ENCODE measurements at places on chromosomes 1 and 21.

GRCh38 chr1:41353744-41354143, 7.5 kb upstream of the FOXO6 start:
- no peak for DNase-seq

DNA sequence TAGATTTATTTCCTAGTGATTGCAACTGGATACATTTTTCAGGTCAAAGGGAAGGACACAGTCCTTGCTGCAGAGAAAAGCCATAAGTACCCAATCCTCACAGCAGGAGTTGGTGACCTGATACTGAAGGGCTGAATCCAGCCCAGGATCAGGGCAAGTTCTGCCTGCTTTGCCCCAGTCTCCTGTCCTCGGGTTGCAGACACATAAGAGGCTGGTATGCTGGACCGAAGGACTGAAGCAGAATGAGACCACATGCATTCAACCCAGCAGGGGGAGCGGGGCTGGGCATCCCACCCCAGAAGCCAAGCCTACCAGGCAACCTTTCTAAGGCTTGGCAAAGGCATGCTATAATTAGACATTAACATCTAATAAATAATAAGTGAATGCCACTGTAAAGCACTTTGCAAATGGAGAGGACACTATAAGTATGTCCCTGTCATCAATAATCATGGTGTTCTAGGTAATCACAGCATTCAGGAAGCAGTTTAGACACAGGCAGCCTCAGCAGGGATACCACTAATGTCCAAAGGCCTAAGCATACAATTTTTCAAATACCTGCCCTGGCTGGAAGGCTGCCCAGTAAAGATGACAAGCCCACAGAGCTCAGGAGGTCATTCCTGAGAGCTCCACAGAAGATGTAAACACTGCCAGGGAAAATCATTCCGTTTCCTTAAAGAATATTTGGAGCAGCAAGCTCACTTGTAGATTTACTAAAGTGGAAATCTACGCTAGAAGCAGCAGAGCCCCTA, 47.6 kb downstream of the KRTAP19-8 start:
- no peak for DNase-seq

- no peak for DNase-seq
Observed at GRCh38 chr1:115668579-115668978, 26.8 kb downstream of the VANGL1 start.

- no peak for DNase-seq
Observed at GRCh38 chr1:70384542-70384941, 26.5 kb upstream of the CTH start.

DNA sequence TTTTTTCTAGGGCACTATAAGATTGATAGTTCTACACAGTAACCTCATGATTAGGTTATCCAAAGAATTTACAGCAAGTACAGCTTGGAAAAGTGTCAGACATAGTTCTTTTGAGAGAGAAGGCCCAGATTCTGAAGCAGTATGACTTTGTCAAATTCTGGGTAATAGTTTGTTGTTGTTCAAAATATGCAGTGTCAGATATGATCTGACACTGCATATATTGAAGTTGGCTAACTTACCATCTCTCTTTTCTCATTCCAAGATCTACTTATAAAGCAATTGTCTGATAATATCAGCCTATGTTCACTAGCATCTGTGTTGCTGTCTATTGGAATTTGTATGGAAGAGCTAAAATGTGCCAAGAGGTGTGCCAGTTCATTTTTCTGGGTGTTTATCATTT, 160.1 kb downstream of the CTH start:
- DNase-seq: no peak

DNA sequence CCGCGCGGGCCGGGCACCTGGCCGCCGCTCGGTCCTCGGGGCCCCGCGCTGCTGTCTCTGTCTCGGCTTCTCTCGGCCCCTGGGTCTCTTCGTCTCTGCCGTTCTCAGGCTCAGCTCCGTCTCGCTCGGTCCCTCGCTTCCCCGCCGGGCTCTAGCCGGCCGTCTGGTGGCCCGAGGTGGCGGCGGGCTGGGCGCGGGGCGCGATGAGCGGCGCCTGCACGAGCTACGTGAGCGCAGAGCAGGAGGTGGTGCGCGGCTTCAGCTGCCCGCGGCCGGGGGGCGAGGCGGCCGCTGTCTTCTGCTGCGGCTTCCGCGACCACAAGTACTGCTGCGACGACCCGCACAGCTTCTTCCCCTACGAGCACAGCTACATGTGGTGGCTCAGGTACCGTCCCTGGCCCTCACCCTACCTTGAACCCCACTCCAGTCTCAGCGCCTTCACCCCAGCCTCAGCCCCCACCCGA, 355 bp downstream of the SHISAL2A start:
- peak; percentile 81 for DNase-seq

DNA sequence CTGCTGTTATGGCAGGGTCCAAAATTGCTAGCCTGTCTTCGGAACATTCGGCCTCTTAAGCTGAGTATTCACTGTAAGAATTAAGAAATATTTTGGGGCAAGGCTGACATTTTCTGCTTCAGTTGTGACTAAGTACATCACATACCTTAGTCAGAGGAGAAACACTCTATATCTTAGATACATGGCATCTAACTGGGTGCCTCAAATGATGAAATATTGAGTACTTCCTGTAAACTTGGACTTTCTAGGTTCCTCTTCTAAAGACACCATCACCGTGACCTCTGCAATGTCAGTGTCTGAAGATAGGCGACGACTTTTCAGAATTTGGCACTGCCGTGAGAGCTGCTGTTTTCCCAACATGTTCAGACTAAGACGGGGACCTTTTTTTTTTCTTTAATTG, 65.6 kb downstream of the PCBP3 start:
- no peak for DNase-seq

- DNase-seq: peak; percentile 82
Observed at GRCh38 chr1:211515090-211516023, 23.4 kb upstream of the RD3 start.

DNA sequence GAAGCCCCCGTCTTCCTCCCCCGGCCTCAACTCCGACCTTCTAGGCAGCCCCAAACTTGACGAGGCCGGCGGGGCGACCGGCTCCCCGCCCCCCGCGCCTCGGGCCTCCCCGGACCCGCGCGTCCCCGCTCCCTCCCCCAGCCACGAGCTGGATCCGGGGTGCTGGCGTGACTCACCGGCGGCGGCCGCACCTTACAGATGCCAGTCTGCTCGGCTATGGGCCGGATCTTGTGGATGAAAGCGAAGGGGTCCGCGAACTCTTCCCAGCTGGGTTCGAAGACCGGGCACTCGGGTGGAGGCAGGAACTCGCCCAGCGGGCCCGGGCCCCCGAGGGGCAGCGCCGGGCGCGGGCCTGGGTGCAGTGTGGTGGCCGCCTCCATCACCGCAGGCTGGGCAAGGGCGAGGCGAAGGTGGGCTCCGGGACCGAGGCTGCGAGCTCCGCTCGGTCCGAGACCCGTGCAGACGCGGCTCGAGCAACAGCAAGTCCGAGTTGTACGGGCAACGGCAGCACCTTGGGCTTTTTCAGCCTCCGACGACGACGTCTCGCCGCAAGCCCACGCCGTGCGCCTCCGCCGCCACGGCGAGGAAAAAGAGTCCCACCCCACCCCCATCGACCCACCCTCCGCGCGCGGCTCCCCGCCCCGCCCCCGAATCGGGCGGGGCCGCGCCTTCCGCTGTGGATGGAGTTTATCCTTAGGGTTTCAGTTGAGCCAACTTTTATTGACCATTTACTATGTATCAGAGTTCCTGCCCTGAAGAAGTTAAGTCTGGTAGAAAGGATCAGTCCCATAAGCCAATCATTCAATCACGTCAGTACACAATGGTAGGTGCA, at the start of gene KDM5B:
KDM5B (minus strand) TSS at position 496 of the 832 bp plus-strand sequence; CDS start at position 380, 116 bp downstream.
- peak; percentile 88 for DNase-seq

GRCh38 chr1:111989531-111990025, at the start of gene KCND3:
TSS of gene KCND3 (minus strand) at chr1:111989668.
- DNase-seq: peak; percentile 69

GRCh38 chr1:160813215-160813614, 17.2 kb downstream of the LY9 start:
- DNase-seq: no peak

DNA sequence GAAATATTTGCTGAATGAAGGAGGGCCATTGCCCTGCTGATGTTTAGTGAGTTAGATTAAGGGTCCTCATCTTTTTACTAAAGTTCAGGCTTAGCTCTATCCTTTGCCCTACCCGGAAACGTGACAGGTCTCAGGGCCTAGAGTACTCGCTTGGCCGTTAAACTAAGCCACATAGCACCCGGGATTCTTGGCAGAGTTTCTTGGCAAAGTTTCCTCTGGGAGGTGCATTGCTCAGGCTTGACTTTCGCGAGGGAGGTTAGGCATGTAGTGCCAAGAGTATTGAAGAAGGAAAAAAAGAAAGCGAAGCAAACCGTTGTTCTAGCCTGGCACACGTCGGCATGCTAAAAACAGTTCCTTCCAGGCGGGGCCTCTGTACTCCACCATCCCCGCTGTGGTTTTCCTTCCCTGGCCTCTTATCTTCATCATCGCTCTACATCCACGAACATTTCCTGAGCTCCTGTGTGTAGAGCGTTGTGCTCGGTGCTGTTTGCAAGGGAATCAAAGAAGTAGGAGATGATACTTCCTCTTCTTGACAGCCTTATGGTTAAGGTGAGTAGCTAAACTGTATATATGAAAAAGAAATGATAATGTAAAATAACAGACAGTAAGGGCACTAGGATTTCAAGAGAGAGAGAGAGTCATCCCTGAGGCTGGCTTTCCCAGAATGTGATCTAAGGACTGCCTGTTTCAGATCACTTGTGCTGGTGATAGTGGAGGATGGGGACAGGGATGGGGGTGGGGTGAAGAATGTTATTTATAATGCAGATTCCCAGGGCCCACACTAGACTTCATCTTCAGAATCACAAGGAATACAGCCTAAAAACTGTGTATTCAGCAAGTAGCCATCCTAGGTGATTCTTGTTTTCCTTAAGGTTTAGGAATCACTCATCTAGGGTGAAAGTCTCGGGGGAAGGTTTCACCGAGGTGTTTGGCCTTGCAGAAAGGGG, 18.8 kb downstream of the RNF220 start:
- no peak for DNase-seq

GRCh38 chr1:6181347-6181770, 1.2 kb upstream of the CHD5 start:
- no peak for DNase-seq

- DNase-seq: no peak
Observed at GRCh38 chr1:55695552-55695951, 480.4 kb upstream of the USP24 start.

GRCh38 chr1:53334781-53335180, 6.9 kb upstream of the LRP8 start:
- no peak for DNase-seq

GRCh38 chr21:45979651-45980050, 1.9 kb upstream of the COL6A1 start:
- DNase-seq: no peak

DNA sequence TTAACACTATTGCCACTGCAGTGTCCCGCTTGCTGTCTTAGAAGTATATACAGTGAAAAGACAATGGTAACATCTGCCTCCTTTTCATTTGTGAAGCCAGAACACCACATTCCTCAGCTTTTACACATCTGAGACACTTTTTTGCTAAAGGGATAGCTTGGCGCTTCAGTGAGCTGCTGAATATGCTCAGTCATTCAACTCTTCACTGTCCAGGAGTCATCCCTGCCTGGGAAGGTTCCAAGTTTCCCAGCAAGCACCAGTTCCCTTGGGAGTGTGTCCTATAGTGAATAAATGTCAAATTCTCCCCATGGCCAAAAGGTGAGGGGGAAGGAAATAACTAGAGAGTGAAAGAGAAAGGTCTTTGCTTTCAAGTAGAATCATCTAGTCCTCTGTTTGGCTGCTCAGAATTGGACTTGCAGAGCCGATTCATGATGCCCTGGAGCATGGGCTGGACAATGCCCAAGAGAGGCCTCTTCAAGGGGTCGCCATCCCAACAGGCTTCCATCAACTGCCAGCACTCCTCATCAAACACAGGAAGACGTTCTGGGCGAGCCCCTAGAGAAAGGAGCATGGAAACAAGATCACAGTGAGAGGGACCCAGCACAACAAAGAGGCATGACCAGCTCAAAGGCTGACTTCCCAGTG, 25.5 kb upstream of the RBBP5 start:
- DNase-seq: no peak

DNA sequence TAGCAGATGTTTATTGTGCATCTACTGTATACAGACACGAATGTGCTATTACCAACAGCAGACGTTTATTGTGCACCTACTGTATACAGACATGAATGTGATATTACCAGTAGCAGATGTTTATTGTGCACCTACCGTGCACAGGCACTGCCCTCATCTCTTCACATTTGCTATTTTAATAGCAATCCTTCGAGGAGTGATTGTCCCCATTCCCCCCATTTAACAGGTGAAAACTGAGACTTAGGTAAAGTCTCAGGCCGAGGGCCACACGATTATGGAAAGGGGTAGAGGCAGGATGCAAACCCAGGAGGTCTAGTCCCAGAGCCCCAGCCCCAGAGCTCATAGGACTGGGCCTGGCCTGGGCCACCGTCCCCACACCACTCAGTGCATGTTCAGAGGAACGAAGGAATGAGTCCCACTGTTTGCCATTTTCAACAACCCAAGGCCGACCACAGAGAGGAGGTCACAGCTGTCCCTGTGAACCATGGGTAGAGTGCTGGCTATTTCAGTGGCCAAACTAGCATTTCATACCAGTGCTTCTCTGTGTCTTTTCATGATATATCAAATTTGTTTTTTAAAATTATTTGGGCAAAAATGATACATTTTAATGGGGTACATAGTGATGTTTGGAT, 114.4 kb upstream of the TMEM51 start:
- DNase-seq: no peak

GRCh38 chr1:22143065-22144033, at the start of gene WNT4:
TSS of gene WNT4 (minus strand) at chr1:22143097. CDS start at chr1:22142922, 175 bp downstream.
- DNase-seq: peak; percentile 54

- DNase-seq: peak; percentile 30
Observed at GRCh38 chr1:231091831-231092301, 51.8 kb upstream of the FAM89A start.

GRCh38 chr1:19033926-19034680, 77.6 kb upstream of the IFFO2 start:
- no peak for DNase-seq

- DNase-seq: peak; percentile 8
Observed at GRCh38 chr1:226678701-226679100, 60.4 kb downstream of the ITPKB start.

DNA sequence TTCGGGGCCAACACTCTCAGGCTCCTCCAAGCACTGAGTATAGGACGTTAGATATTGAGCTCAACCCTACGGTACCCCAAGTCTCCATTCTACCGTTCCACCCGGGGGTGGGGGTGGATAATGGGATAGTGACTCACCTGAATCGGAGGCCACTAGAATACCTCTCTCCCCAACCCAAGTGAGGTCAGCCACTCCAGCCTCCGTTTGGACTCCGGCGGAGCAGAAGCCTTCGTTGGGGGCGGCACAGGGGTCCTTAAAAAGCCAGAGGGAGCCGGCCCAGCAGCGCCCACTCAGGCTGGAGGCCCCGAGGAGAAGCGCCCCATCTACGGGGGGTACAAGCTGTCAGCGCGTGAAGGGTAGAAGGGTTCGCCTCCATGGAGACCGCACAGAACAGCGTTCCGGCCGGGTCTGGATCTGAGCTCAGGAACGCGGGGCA, 556 bp downstream of the WDR77 start:
- no peak for DNase-seq

- no peak for DNase-seq
Observed at GRCh38 chr1:39675220-39675619, 3.3 kb upstream of the NT5C1A start.

All from eye (tissue), 1 donor.